ENCODE measurements at places on chromosomes 11 and 22.

- peak; percentile 76 for DNase-seq
These were observed 104.0 kb downstream of the FAR1 start for GRCh38 chr11:13772223-13773046.

DNA sequence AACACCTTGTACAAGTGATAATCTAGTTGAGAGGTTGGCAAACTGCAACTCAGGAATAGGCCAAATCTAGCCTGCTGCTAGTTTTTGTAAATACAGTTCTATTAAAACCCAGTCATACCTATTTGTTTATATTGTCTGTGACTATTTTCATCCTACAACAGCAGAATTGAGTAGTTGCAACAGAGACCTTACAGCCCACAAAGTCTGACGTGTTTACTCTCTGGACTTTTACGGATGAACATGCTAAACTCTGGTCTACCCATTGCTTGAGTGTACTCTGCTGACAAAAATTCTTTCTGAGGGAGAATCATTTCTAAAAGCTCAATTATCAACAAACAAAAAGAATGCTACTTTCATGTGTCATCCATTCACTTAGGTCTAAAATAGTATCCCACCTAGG is 287.0 kb downstream of the DYNC2H1 start:
- DNase-seq: no peak

DNA sequence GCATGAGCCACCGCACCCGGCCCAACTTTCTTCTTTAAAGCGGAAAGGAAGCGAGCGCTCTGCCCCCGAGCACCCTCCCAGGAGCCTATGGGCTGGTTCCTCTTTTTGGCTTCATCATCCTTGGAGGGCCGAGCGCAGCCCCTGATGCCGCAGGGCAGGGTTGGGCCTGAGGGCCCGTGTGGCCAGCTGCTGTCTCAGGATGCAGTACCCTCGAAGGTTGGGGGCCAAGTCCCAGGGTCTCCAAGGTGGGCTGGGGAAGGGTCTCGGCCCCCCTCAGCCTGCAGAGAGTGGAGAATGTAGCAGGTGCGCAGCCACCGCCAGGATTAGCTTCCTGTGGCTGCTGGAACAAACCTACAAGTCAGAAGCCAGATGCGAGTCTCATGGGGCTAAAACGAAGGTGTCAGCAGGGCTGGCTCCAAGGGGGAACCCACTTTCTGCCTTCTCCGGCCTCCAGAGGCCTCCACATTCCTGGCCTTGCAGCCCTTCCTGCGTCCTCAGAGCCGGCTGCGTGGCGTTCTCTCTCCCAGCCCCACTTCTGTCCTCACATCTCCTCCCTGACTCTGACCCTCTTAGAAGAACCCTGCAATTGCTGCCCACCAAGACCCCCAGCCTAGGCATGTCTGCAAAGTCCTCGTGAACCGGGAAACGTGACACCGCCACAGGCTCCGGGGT is 2.9 kb downstream of the PANX2 start:
- DNase-seq: no peak

GRCh38 chr11:103870821-103871309 is 165.6 kb upstream of the DDI1 start:
- DNase-seq: no peak

GRCh38 chr22:19877626-19878339 is 23.1 kb upstream of the GNB1L start:
- DNase-seq: no peak

GRCh38 chr11:134449051-134449450 is 37.0 kb upstream of the B3GAT1 start:
- DNase-seq: no peak

DNA sequence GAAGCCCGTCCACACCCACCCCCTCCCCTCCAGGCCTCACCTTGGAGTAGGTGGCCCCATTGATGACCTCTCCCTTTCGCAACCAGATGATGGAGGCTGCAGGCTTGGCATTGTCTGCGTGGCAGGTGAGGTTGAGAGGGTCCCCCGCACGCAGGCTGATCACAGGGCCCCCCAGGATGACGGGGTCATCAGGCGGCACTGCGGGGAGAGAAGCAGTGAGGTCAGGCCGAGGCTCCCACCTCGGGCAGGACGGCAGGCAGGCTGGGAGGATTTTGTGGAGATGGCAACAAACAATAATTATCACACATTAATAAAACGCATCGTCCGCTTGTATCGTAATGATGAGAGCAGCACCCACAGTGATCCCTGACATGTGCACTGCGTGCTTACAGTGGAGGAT is 117.8 kb downstream of the ST3GAL4 start:
- no peak for DNase-seq

- DNase-seq: no peak
These were observed 247.9 kb upstream of the KIRREL3 start for GRCh38 chr11:127248476-127248875.

DNA sequence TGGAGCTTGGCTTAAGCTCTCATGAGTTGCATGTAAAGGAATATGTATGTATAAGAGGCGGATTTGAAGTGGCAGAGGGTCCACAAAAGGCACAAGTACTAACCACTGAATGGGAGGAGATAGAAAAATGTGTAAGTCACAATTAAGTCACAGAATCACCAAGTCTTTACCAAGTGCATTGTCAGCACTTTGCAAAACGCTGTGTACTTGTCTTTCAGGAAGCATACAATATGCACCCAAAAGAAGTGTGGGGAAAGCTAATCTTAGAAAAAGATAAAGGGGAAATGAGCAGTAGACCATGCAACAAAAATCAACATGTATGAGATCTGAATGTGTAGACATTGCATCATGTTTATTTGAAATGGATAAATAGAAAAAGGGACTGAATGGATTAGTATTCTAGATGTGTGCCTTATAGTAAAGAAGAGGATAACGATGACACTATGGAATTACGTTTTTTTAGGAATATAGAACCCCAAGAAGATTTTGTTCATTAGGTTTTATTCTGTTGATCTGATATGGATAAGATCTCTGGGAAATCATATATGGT is 4.5 kb downstream of the CNTF start:
- no peak for DNase-seq

DNA sequence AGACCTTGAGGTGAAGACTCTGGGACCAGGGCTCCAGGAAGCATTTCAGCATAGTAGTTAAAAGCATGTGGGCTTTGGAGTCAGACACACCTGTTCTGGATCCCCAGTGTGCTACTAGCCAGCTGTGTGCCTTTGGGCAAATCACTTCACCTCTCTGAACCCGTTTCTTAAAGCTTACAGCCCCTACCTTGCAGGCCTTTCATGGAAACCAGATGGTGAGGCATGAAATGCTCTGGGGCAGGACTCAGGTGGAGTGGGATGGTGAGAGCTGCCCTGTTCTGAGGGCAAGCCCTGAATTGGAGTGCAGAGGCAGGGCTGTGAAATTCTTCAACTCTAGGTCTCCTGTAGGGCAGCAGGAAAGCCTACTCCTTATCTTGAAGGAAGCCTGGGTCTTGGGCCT is 10.5 kb downstream of the UCP2 start:
- DNase-seq: no peak

GRCh38 chr11:131833366-131833765 is 463.0 kb downstream of the NTM start:
- DNase-seq: no peak

DNA sequence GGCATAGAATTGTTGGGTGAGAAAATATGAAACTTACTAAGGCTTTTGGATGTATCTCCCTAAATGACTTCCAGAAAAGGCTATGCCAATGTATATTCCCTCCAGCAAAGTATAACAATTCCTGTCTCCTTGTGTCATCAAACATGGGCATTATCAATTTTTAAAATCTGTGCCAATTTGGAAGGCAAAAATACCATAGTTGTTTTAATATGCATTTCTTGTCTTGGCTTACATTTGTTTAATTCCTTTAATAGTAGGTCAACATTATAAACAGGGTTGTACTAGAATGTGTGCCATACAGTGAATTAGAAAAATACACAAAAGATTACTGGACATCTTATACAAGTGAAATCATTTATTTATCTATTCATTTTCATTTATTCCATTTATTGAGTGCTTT is 41.6 kb downstream of the DCUN1D5 start:
- no peak for DNase-seq

DNA sequence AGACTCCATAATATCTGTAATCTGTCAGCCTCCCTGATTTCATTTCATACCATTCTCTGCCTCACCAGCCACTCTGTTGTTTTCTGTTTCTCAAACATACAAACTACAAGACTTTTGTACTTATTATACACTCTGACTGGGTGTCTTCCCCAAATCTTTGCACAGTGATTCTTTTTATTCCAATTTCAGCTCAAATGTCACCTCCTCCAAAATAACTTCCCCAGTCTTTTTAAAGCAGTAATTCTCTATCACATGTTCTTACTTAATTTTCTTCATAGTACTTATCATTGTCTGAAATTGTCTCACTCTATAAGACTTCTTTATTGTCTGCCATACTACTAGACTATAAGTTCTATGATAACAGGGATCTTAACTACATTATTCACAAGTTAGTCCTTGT is 19.6 kb downstream of the SOX6 start:
- no peak for DNase-seq

GRCh38 chr11:34030382-34030781 is 21.1 kb upstream of the CAPRIN1 start:
- no peak for DNase-seq

GRCh38 chr11:126578021-126578420 is 222.5 kb downstream of the ST3GAL4 start:
- DNase-seq: no peak

DNA sequence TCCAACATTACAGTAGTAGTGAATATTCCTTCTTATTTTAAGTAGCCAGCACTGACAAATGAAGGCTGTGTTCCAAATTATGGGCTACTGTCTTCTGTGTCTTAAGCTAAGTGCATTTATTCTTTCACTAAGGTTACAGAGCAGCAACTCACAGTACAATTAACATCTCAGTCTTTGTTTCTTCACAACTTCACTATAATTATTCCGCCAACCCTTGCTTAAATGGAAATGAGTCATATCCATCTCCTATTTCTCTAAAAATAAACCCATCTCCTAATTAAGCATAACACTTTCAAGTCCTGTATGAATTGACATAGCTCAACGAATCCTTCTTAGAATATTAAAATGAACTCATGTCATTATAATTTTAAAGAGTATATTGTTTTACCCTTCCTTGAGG is 6.7 kb downstream of the ETS1 start:
- DNase-seq: no peak

- no peak for DNase-seq
These were observed 162.8 kb downstream of the BRD1 start for GRCh38 chr22:49664891-49665290.

DNA sequence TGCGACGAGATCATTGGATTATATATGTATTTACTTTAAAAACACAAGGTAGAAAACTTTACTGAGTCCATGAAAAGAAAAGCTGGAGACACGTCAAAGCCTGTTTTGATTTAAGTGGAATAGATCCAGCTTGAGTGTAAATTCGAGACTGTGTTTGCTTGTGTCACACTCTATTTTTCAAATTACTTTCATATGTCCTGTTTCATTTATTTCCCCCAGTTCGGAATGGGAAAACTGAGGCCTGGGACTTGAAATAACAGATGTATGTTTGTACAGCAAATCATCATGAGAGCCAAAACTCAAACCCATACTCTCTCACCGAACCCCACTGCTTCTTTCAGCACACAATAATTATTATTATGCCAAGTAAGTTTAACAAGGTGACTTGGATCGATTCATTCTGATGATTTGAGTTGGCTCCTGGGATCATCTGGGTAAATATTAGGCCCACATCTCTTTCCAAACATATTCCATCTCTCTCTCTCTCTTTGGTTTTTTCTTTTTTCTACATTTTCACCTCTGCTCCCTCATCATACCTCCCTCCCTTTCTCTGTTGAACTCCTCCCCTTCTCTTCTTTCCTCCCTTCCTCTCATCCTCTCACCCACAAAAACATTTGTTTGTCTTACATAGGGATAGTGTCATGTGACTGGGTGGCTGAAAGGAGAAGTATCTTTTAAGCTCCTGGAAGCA is 21.2 kb downstream of the FZD4 start:
- no peak for DNase-seq

DNA sequence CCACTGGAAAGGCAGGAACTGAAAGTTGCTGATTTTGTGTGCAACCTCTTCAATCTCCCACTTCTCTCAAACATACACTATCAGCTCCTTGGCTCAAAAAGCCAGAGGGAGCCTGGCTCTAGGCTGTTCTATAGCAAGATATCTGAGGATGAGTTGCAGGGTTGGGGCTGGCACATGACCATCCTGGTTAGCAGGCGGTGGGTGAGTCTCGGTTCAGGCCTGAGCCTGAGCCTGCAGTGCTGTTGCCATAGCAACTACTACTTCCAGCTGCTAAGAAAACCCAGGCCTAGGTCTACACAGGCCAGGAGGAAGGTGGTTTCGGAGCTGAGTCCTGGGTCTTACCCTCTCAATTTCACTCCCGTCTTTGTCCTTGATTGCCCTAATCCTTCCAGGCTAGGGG is 39.0 kb downstream of the CWC15 start:
- no peak for DNase-seq

DNA sequence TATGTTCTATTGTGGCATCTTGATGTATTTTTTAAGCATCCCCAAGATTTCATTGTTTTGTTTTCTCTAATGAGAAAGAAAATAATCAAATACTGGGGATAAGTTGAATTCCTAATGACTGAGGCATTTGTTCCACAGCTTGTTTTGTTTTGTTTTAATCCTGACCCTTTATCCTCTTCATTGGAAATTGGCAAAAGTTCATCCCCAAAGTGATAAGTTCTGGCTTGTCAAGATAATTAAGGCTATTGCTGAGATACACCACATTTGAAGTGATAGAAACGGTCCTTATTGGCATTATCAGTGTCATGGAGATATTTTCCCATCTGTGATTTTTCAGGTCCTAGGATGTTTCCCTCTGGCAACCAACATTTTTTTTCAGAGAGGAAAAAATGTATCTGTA is 65.0 kb downstream of the SLC36A4 start:
- DNase-seq: no peak

DNA sequence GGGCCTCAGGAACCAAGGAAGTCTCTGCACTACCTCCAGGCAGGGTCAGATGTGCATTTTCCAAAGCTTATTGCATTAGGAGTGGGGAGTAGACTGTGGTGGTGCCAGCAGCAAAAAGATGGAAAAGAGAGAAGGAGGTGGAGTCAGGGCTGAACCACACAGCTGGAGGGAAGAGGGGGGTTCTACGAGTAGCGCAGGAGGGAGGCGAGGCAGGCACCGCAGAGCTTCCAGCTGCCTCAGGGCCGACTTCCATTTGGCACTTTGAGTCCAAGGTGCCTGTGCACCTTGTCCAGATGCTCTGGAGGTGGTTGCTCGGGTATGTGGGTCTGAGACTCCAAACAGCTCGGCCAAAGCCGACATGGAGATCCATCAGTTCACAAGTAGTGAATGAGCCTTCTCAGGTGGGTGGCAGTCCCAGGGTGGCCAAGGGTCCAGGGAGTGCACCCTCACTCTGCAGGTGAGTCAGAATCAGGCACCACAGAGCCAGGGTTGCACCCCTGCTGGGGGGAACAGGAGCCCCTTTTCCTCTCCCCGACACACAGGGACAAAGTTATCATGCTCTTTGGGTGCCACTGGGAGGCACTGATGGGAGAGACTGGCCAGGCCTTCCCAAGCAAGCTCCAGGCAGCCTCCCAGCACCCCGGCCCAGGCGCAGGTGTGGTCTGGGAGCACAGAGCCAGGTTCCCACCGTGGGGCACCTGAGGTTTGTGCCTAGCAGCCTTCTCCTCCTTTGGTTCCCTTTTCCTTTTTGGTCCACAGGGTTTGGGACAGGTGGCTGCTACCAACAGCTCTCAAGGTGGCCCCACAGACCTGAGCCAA is 30.2 kb downstream of the GGT5 start:
- DNase-seq: no peak

GRCh38 chr11:126897430-126897829 is 103.1 kb downstream of the KIRREL3 start:
- no peak for DNase-seq

- DNase-seq: no peak
These were observed 836 bp downstream of the SLC16A8 start for GRCh38 chr22:38082986-38083710.

- no peak for DNase-seq
These were observed 250.0 kb downstream of the DYNC2H1 start for GRCh38 chr11:103359216-103359615.

GRCh38 chr11:66084821-66085475 is 14.9 kb downstream of the PACS1 start:
- no peak for DNase-seq

All from stimulated activated naive CD4-positive, alpha-beta T cell (primary cell).